ENCODE measurements at places on chromosomes 7 and 10.

DNA sequence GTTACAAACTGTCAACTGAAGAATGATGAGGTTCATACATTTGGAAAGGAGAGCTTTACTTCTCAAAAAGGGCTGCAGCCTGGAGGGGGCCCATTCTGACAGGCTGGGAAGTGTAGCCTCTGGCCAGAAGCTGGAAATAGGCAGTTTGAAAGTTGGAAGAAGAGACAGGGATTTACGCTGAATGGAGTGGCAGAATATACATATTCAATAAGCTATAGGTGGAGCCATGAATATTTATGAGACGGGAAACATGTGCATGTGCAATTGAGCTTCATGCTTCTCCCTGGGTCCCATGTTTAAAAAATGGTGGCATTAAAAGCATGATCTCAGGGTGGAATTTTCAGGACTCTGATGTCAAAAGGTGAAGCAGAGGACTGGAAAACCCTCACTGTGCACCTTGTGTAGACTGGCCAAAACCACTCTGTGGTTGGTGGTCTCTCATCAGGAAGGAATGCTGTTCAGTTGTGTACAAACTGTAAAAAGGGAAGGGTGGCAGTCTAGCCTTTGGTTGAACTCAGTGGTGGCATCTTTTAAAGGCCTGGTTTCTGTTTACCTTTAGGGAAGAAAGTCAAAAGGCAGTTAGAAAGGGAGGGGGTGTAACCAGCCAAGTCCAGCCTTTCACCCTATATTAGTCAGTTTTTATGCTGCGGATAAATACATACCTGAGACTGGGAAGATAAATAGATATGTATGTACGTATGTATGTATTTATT is 7.2 kb upstream of the ACTR3B start:
- DNase-seq: no peak

- DNase-seq: no peak
Observed at GRCh38 chr10:103543617-103544525, 50.4 kb downstream of the NEURL1 start.

GRCh38 chr10:65861249-65861648 is 1064.6 kb upstream of the LRRTM3 start:
- peak; percentile 36 for DNase-seq

DNA sequence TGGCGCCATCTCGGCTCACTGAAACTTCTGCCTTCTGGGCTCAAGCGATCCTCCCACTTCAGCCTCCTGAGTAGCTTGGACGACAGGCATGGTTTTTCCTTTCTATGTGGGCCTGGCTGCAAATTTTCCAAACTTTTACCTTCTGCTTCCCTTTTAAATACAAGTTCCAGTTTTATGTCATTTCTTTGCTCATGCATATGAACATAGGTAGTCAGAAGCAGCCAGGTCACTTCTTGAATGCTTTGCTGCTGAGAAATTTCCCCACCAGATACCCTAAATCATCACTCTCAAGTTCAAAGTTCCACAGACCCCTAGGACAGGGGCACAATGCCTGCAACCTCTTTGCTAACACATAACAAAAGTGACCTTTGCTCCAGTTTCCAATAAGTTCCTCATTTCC is 21.6 kb upstream of the RPEL1 start:
- DNase-seq: no peak

DNA sequence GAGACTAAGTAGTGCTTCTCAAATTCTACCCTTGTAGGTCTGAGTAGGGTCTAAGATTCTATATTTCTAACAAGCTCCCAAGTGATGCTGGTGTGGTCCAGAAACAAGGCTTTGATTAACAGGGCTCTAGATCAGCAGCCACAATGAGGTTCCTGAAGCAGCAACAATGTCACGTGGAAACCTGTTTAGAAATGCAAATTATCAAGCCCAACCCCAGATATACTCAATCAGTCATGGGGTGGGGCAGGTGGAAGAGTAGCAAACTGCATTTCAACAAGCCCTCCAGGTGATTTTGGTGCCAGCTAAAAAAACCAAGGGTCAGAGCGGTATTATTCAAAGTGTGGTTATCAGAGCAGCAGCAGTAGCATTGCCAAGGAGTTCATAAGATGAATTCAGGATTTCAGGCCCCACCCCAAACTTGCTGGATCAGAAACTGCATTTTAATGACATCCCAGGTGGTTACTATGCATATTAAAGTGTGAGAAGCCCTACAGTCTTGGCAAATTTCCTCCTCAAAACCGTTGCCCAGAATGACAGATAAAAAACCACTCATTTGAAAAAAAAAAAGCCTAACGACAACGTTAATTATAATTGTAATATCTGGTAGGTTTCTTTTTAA is 199.2 kb downstream of the AHR start:
- DNase-seq: no peak

- no peak for DNase-seq
Observed at GRCh38 chr7:111364413-111364812, 197.9 kb downstream of the IMMP2L start.

DNA sequence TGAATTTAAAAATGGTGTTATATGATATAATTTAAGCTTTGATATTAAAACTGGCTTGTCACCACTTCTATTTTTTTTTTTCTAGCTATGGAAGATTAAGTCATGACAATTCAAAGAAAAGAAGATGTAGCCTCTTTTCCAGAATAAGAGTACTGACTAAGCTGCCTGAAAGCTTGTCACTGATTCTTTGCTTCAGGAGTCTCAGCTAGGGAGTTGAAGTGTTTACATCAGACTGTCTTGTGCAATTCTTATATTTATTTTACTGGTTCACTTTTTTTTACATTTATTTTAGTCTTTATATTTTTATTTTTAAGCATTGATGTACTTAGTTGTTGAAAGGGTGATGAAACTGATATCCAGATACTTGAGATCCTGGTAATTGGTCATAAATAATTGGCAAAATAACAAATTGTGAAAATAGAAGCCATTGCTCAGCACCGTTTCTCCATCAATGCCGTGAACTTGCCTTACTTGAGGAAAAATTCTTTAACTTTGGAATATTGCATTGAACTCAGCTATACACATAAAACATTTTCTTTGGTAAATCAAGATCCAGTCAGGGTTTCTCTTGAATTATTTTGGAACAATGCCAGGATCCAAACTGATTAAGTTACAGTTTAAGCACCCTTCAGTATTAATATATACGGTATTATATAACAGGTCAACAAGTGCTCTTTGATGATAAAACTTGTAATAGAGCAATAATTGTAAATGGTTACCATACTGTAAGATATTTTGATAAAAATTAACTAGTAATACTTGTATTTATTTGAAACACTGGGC is 156.4 kb downstream of the PHTF2 start:
- no peak for DNase-seq
